ENCODE measurements at places on chromosomes 6 and 20.

DNA sequence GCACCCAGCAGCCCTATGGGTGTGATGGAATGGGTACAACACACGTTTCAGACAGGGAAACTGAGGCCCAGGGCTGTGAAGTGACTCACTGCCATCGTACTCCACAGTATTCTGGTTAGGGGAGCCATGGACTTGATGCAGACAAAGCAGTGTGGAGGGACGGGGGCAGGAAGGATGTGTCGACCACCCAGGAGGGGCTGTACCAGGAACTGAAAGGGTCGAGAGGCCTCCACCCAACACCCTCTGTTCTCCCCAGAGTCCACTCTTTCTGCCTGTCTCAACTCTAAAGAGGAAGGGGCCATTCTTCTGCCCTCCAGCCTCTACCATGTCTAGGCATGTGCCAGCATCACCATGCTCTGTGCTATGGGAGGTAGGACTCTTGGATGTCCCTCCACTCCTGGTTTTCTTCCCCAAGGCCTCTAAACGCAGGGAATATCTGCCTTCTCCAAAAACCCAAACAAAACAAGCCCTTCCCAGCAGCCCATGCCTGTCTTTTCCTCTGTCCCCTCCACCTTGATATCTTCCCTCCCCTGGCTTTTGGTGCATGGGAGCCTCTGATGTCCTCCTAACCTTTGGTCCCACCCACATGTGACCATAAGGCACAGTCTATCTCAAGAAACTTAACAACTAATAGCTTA, 7.4 kb downstream of the SLC22A1 start:
- no peak for DNase-seq

GRCh38 chr6:118895261-118895560, 1.3 kb downstream of the ASF1A start:
- DNase-seq = no peak

- no peak for DNase-seq
Observed at GRCh38 chr6:75079589-75079988, 126.3 kb downstream of the COL12A1 start.

- DNase-seq = no peak
Observed at GRCh38 chr6:88493717-88494116, 327.6 kb upstream of the CNR1 start.

DNA sequence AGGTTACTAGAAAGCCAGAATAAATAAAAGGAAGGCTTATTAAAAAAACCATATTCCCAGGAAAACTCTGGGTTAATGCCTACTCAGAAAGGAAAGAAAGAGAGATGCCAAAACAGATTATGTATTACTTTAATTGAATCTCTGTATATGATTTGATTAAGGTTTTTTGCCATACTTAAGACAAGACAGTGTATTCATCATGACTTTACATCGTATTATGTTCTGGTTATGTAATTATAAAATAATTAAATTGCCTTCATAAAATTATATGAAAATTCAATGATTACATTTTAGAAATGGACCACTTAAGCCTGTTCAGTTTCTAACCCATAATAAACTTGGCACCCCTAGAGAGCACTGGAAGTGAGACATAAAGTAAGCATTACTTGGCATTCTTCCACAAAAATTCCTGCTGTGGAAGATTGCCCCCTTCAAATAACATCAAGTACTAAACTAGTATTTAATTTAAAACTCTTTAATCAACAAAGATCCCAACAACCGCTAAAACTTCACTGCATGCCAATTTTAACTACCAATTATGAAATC, 20.8 kb upstream of the IBTK start:
- DNase-seq = no peak

DNA sequence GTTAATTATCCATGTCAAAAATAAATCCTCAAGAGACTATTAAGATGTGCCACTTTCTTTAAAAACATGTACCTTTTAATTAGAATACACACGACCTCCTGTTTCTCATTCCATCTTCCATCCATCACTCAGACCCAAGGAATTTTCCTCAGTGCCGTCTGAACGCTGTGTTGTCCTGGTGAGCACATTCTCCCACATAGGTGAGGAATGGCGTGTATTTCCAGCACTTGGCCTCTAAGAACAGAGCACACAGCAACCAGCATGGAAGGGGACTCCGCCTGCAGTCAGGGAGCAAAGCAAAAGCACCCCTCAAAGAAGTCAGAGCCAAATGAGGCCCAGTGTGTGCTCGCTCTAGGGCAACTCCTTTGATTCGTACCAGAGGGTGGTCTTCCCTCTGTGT, 45.9 kb downstream of the TBXT start:
- no peak for DNase-seq

DNA sequence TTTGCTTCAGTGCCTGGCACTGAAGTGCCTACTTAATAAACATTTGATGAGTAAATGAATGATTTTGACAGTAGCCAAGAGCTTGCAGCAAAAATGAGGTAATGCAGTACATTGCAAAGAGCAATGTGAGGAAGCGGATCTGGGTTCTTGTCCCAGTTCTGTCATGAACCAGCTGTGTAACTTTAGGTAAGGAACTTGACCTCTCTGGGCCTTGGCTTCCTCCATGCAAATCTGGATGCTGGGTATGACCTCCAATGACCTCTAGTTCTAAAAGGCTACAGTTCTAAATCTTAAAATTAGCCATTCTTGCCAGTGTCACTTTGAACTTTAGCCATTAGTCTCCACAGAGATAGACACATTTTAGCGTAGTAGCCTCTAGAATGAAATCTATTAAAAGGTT, 3.6 kb upstream of the SAMD5 start:
- no peak for DNase-seq

GRCh38 chr6:87431263-87431662, 23.5 kb downstream of the CFAP206 start:
- DNase-seq = no peak

GRCh38 chr6:32700391-32701040, 34.1 kb upstream of the HLA-DQB1 start:
- DNase-seq = peak; percentile 61

DNA sequence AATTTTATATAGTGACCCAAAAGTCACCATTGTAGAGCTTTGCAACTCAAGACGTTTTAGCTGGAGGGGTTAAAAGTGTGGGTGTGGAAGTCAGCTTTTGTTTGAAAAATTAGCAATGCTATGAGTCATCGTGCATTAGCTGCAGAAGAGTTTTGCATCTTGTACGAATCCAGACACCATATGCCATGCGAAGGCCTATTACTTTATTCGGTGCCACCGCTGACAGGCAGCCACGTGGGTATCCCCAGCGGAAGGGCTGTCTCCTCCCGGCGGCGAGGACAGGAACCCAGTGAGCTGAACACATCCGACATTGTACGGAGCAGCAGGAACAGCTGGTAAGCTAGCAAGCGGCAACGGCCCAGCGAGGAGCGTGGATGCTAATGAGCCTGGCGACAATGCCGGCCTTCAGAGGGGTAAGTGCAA, 84.4 kb downstream of the INSM1 start:
- DNase-seq = peak; percentile 56

GRCh38 chr6:6631534-6632276, 43.2 kb downstream of the LY86 start:
- no peak for DNase-seq

GRCh38 chr6:2536451-2536850, 214.3 kb downstream of the MYLK4 start:
- no peak for DNase-seq

DNA sequence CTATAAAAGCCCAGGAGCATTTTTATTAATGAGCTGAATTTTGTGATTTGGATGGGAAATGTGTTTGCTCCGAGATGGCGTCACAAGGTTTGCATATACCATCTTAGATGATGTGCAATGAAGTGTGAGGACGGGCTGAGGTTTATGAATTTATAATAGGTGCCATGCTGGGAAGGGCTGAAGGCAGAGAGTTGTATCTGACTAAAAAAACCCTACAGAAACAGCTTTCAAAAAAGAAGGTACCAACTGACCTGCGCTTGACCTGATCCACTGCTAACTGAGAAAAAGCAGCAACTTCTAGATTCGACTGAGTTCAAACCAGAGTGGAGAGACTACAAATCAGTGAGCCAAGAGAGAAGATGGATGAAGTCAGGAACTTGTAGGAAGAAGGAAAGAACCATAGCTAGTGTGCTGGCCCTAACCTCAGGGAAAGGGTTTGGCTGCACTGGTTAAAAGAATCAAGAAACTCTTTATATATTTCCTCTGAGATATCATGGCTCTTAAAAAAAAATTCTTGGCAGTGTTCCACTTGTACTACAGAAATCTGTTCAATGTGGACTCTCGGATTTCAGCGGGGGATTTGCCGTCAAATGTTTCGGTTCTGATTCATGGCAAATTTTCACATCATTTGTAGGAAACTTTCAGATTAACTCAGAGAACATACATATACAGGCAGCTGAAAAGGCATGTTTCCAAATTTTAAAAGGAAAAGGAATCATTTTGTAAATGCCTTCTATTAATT, 56.5 kb upstream of the HDGFL1 start:
- no peak for DNase-seq

DNA sequence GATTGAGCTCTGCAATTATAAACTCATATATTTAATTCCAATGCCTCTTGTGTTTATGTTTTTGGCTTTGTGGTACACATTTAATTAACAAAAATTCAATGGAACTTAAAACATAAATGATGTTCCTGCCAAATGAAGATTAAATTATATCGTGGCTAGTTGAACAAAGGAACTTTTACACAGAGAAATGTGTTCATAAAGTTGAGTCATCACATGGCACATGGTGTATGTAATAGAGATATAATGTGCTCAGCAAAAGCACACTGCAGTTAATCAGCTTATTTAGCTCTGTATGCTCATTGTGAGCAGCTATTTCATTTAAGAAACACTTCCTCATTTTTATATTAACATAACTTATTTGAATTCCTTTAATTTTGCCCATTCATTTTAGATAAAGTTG, 1295.6 kb upstream of the CITED2 start:
- no peak for DNase-seq

- no peak for DNase-seq
Observed at GRCh38 chr20:24729896-24730605, 219.0 kb upstream of the CST7 start.

DNA sequence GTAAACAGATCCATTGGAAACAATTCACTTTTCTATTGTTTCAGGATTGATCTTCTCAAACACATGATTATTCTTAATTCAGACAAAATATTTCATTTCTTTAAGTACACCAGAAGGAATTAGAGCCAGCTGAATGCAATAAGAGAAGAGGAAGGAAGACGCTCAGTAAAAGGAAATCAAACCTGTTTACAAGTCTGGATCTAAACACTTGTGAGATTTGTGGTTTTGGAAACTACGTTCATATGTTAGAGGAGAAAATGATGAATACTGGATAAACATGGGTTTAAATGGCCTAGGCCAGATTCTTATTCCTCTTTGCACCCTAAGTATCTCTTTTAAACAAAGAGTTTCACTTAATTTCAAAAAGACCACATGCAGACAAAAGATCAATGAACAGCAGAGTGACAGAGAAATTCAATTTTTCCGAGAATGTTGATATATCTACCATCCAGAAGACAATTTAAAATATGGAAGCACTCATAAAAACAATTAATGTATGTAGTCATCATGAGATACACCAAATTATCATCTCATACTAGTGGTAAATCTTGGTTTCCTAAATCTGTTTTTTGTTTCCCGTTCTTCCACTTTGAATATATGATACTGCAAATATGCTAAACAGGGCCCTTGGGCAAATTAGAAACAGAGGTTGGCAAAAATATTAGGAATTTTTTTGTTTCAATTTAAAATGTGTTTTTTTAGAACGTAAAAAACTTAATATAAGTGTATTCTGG, 703.5 kb upstream of the CITED2 start:
- DNase-seq = no peak

- DNase-seq = no peak
Observed at GRCh38 chr20:36908603-36909002, 32.7 kb downstream of the TLDC2 start.

DNA sequence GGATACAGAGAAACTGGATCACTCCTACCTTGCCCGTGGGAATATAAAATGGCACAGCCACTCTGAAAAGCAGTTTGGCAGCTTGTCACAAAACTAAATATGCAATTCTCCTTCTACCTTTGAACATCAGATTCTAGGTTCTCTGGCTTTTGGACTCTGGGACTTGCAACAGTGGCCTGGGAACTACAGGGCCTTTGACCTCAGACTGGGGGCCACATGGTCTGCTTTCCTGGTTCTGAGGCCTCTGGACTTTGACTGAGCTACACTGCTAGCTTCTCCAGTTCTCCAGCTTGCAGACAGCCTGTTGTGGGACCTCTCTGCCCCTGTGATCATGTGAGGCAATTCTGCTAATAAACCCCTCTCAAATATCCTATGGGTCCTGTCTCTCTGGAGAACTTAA, 168.8 kb downstream of the CDH26 start:
- no peak for DNase-seq

- no peak for DNase-seq
Observed at GRCh38 chr6:149076355-149076734, 241.2 kb upstream of the TAB2 start.

DNA sequence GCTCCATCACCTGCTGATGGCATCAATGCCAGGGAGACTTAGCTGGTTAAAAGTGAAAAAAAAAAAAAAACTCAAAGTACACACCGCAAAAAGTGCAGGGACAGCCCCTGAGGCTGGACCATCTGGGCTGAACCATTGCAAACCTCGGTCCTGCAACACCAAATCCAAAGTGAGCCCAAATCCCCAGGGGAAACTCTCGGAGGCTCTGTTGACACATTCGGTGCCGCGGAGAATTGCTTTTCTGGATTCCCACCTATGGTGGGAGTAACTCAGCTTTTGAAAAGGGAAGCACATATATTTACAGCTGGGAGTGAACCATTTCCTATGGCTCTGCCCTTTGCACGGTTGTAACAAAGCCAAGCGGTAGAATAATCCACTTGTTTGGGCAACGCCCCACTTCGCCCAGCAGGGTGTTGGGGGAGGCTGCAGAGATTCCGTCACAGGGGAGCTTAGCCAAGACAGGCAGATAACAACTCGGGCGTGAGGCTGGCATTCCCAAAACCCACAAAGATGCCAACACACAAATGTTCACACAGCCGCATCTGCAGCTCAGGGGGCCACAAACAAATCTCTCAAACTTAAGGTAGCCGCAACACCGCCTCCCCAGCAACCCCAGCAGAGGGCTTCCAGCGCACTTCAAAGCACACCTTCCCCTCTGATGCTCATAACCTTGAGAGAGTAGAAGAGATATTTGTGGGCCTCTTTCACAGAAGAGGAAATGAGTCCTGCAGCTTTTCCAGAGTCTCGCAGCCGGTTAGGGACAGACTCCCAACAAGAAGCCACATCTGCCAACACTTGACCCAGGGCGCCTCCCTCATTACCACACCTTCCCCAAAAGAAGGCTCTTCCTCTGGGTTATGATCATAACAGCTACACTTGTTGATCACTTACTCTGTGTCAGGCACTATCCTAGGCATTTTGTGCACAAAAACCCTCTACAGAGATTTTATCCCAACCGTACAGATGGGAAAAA, 11.4 kb downstream of the ZC3H12D start:
- peak; percentile 43 for DNase-seq

DNA sequence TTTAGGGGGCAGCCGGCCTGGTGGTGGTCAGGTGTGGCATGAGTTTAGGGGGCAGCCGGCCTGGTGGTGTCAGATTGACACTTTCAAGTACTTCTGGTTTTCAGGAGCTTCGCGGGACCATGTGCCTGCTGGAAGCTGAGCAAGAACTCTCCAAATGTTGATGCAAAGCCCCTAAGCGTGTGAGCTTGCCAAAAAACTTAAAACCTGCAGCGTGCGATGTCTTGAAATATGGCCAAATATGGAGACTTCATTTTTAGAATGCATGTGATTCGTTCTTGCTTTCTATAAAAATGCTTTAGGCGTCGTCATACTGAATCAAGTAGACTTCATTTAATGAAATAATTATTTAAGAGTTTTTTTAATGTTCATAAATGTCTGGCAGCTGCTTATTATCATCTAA, 149.4 kb downstream of the SMOC2 start:
- no peak for DNase-seq

All from CD4-positive, alpha-beta T cell treated with Interleukin-10 for 1 hour (primary cell).